ENCODE measurements at places on chromosomes 4 and X. TPM values are rescaled to one million over a fixed set of nuclear protein-coding genes. Genes with fewer than 3 reads are reported as not detected.

GRCh38 chr4:151690876-151691275, 69.9 kb downstream of the GATB start:
- DNase-seq: no peak

- no peak for DNase-seq
Measured at GRCh38 chr4:8655411-8656184, 63.0 kb downstream of the CPZ start.

GRCh38 chr4:119833611-119834010, 205.0 kb upstream of the PDE5A start:
- DNase-seq: no peak

GRCh38 chr4:123651066-123651465, 254.5 kb downstream of the SPRY1 start:
- DNase-seq: no peak

DNA sequence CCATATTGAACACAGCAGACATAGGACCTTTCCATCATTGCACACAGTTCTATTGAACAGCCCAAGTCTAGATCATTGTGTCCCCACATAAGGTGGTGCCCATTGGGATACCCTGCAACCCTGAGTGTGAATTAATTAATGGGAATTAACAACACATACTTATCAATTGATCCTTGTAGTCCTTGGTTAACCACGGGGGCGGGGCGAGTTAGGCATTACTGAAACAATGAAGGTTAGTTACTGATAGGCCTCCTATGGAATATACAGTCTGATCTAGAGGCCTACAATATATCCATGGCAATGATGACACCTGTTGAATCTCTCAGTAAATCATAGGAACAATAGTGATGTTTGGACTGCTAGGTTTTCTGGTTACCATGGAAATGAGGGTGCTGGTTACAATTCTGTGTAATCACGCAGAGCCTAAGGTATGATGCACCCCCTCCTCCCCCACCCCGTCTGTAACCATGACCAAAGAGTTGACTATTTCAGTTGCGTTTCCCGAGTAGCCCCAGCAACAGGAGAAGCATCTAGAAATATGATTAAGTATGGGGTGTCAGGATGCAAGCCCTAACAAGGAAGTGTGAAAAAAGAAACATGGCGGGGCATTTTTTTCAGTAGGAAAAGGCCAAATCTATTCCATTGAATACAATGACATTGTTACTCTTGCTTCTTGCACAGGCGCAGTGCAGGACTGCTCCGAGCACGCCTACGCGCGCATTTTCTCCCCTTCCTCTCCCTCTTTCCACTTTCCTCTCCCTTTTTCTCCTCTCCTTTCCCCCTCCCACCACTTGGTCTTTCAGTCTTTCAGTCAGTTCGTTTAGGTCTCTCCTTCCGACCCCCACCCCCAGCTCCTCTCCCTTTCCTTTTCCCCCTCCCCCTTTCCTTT, 677 bp upstream of the NONO start:
- DNase-seq: no peak

DNA sequence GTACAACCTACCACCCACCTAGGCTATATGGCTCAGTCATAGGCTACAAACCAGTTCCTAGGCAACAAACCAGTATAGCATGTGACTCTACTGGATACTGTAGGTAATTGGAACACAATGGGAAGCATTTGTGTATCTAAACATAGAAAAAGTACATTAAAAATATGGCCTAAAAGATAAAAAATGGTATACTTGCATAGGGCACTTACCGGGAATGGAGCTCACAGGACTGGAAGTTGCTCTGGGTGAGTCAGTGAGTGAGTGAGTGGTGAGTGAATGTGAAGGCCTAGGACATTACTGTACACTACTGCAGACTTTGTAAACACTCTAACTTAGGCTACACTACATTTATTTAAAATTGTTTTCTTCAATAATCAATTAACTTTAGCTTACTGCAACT, 139.2 kb upstream of the RBPJ start:
- DNase-seq: no peak

DNA sequence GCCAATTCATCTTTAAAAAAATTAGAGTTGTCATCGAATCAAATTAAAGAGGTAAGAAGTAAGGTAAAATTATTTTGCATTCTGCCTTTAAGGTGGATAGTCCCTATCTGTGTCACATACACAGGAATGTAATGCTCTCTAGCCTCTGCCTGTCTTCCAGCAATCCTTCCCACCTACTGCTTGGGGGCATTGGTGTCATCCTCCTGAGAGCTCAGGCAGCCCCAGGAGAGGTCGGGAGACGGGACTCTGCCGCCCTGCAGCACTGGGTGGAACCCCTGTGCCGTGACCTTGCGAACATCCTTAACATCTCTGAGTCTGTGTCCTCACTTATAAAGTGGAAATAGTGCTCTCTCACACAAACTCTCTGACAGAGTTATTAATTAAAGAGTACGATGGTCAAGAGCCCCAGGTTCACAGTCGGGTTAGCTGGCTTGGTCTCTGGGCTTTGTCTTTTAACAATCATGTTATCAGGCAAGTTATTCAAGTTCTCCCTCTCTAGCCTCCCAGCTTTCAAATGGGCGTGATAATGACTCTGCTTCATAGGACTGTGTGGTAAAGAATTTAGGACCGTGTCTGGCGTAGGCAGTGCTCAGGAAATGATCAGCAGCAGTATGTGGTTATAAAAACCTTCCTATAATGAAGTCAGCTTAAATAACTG, 10.2 kb downstream of the TLR3 start:
- peak; percentile 41 for DNase-seq

DNA sequence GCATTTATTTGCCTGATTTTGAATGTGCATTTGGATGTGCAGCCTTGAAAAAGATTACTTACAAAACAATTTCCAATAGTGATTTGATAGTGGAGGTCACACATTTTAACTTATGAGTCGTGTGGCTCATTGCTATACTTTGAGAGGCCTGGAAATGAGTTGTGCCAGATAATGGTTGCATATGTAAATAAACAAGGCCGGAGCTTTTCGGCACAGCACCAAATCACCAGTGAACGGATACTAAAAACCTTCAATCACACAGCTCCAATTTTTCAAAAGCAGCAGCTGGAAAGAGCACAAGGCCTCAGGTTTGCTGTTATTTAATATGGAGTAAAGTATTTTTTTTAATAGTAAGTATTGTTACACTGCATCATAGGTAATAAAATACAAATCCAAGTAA, 57.2 kb downstream of the NPY5R start:
- no peak for DNase-seq

DNA sequence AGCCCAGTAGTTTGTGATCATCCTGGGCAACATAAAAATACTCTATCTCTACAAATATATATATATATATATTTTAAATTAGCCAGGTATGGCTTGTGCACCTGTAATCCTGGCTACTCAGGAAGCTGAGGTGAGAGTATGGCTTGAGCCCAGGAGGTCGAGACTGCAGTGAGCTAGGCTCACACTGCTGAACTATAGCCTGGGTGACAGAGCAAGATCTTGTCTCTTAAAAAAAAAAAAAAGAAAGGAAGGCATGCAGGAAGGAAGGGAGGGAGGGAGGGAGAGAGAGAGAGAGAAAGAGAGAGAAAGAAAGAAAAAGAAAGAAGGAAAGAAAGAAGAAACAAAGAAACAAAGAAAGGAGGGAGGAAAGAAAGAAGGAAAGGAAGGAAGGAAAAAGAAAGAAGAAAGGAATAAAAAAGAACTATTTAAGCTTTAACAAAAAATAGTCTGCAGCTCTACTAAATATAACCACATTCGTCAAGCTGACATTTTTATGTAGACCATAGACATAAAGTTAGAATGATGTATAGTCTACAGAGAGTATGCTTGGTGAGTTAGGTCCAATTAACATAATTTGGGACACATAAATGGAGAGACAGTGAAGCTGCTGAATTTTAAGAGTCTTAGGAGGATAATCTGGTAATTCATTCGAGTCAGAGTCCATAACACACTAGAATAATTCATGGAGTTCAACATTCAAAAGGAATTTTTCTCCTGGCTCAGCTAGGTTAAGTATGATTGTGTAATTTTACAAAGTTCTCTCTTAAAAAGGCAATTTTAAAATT, 111.9 kb downstream of the GLRA3 start:
- DNase-seq: no peak

- DNase-seq: no peak
Measured at GRCh38 chr4:76307660-76308014, 1.1 kb downstream of the STBD1 start.

GRCh38 chrX:97806238-97806637, 922.5 kb downstream of the RPA4 start:
- no peak for DNase-seq

DNA sequence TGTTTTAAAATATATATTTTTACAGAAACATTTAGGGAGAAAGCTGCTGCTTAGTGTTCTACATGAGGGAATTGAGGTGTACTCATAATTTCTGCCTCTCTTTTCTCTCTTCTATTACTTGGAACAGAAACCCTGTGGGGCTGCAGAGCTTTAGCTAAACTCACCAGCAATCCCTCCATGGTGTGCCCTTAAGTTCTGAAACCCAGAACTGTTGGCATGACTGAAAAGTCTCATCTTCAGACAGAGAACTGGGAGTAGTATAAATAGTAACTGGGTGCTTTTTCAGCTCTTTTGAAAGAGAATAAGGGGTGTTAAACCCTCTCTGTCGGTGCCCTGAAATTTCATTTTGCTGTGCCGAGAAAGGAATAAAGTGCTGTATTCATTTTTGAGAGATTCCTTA, 294.9 kb upstream of the BOD1L1 start:
- DNase-seq: no peak

- DNase-seq: no peak
Measured at GRCh38 chr4:71066737-71067716, 73.6 kb downstream of the DCK start.

Gene TNMD
- total RNA-seq: not detected

Gene CORIN
- 6.6 TPM for total RNA-seq

Gene PIR
- total RNA-seq: 25.1 TPM

Gene OPRPN
- total RNA-seq: not detected

Gene CCNB3
- 0.78 TPM for total RNA-seq

Gene MAGIX
- total RNA-seq: 18.3 TPM

Gene TMSB15B
- total RNA-seq: 2.0 TPM

All from mucosa of gallbladder (tissue), 1 donor.